ENCODE measurements at places on chromosomes 1 and 21.

GRCh38 chr21:45164838-45165237 lies 90.5 kb downstream of the ADARB1 start:
- no peak for DNase-seq

DNA sequence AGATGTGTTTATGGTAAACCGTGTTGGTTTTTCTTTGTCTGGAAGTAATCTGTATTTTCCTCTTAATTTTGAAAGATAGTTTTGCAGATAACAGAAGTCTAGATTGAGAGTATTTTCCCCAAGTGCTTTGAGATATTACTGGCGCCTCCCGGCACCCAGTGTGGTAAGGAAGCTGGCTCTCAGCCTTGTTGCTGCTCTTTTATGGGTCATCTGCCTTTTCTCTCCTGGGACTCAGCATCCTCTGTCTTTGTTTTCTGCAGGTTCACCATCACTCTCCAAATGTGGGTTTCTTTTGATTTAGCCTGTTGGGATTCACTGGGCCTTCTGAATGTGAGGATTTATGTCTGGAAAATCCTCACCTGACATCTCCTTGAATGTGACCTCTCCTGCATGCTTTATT lies 37.4 kb downstream of the POFUT2 start:
- DNase-seq = no peak

- no peak for DNase-seq
Observed at GRCh38 chr1:3080053-3080955, 11.3 kb downstream of the PRDM16 start.

- DNase-seq = no peak
Observed at GRCh38 chr1:37560401-37561132, 3.8 kb downstream of the DNALI1 start.

DNA sequence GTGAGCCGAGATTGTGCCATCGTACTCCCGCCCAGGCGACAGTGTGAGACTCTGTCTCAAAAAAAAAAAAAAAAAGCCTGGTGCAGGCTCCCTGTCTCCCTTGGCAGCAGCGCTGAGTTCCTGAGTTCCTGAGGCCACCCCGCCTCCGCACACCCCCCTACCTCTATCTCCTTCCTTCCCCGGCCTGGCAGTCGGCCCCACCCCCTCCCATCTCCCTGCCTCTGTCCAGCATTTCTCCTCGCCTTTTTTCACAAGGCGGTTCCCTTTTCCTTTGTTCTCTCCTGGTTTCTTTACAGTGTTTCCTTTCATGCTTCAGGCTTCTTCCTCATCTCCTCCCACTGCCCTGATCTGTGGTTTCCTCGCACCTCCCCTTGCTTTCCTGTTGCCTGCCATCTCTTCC lies 2.7 kb downstream of the RORC start:
- DNase-seq = peak; percentile 95

DNA sequence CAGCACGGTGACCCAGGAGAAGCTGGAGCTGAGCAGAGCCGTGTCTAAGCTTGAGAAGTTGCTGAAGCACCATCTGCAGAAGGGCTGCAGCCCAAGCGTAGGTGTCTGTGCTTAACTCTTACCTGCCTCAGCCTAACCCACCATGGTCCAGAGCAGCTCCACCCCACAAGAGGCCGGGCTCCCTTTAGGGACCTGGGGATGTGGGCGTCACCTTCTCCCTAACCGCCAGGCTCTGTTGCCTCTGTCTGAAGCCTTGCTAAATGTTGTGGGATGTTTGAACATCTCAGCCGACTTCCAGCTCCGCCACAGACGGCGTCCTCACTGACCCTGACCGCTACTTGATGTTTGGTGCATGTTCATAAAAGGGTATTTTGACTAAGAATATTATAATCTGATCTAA lies 20.4 kb upstream of the DIP2A start:
- DNase-seq = no peak

GRCh38 chr21:44298301-44298700 lies 1.6 kb upstream of the PFKL start:
- DNase-seq = no peak

GRCh38 chr21:38504066-38504465 lies 5.8 kb upstream of the ERG start:
- no peak for DNase-seq

- no peak for DNase-seq
Observed at GRCh38 chr21:34571994-34572393, 42.9 kb downstream of the RCAN1 start.

DNA sequence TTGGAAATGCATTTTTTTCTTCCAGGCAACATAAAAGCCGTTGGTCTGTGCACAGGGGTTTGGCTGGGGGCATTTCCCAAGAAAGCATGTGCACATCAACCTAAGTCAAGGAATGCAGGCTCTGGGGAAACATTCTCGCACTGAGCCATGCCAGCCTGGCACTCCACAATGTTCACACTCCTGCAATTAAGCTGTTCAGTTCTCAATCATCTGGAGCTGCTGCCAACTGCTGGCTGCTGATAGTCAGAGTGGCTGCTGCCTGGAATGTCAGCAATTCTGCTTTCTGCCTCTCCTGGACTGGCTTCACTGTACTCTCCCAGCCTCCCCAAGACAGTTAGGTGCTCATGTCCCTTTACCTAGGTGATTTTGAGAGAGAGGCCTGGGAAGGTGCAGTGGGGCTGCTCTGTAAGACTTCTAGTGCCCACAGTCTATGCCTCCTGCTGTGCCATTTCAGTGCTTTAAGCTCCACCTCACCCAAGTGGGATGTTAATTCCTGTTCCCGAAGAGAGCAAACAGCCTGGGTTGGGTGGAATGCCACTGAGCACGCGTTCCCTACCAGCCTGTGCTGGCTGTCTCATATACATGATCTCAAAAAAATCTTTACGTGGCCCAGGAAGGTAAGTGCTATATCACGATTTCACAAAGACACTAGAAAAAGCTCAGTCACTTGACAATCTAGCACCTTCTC lies 131.7 kb downstream of the BRINP2 start:
- no peak for DNase-seq

GRCh38 chr1:238063454-238063853 lies 172.7 kb upstream of the ZP4 start:
- DNase-seq = no peak

- DNase-seq = no peak
Observed at GRCh38 chr1:26791626-26792025, 3.9 kb downstream of the PIGV start.

DNA sequence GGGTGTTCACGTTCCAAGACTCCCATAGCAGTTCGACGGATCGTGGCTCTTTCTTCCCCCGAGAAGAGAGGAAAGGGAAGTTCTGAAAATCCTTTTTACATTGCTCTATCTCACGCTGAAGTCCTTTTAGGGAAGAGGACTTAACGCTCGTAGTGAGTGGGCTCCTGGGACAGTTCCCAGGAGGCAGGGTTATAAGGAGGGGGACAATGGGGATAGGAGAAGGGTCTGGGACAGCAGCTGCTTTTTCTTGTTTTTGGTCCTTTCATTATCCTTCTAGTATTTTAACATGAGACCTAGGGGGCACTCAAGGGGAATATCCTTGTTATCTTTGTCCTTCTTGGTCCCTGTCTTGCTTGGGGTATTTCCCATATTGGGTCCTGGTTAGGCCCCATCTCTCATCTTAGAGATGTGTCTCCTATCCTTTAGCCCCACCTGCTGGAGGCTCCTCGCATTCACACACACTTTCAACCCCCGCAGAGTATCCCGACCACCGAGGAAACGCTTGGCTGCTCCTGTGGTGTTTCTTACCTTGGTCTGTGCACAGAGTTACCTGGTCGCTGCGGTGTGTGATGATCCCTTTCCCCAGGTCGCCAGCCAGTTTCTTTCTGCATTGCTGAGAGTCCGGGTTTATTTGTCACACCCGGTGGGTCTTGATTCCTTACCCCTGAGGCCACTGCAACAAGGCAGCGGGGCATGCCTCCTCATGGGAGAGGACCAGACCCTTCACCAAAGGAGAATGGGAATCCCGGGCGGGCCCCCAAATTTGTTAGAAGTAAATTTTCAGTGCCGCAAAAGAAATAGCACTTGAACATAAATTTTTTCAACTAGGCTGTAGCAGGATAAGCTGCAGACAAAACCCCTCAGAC lies 29.7 kb downstream of the SCCPDH start:
- peak; percentile 42 for DNase-seq

GRCh38 chr1:172450524-172450885 lies 6.6 kb upstream of the PIGC start:
- no peak for DNase-seq

DNA sequence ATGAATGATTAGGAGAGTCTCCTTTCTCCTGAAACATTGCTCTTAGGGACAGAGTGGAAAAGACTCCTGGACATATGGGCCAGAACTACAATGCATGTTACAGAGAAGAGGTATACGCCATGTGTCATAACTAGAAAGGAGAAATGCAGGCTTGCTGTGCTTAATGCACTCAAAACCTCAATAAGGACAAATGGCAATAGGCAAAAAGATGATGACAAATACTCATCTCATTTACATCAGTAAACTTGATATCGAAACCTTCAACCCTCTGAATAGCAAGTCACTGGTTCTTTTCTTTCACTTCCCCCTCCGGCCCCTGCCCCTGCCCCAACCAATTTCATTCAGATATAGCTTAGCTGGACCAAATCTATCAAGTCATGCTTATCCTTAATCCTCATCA lies 1.9 kb upstream of the GPR88 start:
- DNase-seq = no peak

DNA sequence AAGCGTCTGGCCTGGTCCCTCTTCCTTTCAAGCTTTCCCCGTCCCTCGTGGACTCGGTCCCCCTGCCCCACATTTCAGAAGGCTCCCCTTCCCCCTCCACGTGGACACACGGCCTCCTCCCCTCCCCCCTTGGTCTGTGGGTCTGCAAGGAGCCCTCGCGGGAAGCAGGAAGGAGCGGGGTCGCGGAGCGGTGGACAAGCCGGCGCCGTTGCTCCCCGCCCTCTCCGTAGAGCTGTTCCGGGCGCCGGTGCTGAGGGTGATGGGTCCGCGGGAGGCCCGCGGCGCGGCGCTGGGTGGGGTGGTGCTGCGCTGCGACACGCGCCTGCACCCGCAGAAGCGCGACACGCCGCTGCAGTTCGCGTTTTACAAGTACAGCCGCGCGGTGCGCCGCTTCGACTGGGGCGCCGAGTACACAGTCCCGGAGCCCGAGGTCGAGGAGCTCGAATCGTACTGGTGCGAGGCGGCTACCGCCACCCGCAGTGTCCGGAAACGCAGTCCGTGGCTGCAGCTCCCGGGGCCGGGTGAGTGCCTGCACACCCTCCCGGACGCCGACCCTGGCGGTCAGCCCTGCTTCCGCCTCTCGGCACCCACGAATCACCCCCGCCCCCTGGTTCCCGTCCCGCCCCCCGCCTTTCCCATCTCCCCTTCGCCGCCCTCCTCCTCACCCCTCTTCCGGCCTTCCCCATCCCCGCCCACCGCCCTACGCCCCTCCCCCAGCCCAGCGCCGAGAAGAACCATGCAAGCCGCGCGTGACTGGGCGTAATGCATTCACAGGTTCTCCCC lies 5.3 kb downstream of the FCRLB start:
- peak; percentile 89 for DNase-seq

DNA sequence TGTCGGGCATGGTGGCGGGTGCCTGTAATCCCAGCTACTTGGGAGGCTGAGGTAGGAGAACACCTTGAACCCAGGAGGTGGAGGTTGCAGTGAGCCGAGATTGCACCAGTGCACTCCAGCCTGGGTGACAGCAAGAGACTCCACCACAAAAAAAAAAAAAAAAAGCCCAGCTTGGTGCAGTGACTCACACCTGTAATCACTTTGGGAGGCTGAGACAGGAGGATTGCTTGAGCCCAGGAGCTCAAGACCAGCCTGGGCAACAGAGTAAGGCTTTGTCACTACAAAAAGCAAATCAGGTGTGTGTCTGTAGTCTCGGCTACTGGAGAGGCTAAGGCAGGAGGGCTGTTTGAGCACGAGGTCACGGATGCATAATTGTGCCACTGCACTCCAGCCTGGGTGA lies 5.0 kb upstream of the H6PD start:
- DNase-seq = no peak

DNA sequence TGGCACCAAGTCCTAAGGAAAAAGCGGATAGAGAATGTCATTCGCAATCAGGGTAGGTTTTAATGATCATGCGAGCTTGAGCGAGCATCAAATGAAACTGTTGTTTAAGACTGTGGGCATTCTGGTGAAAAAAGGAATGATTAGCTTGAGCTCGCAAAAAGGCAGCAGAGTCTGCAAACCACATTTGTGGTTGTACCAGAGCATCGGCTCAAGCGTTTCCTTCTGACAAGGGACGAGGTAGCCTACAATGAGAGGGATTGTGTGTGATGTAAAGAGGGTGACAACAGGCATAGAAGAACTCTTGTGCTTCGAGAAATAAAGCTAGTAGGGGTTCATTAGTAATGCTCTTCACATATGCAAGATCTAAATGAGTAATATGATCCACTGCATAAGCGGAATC lies 11.1 kb upstream of the CD48 start:
- DNase-seq = no peak

DNA sequence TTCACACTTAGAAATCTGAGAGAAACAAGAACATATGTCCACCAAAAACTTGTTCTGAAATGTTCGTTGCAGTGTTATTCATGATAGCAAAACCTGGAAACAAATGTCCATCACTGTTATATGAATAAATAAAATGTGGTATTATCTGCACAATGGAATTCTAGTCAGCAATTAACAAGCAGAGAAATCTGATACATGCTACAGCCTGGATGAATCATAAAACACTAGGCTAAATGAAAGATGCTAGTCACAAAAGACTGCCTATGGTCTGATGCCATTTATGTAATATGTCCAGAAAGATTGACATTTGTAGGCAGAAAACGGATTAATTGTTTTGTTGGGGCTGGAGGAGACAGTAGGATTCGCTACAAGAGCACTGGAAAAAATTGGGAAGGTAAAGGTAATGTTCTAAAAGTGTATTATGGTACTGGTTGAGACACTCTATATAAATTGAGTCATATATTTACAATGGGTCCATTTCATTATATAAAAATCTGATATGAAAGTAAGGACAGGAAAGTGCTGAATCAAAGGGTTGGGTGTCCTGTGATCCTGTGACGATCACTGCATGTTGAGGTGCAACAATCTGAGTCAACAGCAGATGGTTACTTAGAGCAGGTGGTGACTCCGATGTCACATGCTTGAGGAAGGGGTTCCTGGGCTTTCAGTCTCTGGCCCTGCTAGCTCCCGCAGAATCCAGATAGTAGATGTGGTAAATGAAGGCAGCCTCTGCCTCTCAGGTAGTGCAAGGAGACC lies 102.1 kb upstream of the NBPF4 start:
- peak; percentile 33 for DNase-seq

DNA sequence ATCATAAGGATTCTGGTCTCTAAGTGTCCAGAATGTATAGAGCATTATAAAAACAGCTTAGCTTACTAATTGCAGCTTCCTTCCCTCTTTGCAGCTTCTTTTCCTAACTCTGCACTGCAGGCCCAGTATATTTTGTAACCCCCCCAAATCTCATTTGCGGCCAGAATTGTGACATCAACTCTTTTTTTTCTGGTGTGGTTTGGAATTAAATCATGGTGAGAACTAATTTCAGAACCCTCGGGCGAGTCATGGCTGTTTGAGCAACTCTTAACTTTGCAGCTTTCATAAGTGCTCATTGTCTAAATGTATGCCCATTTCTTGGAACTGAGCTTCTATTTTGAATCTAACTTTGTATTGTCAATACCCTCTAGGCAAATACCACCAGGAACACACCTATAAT lies 187.4 kb downstream of the CYYR1 start:
- DNase-seq = no peak

DNA sequence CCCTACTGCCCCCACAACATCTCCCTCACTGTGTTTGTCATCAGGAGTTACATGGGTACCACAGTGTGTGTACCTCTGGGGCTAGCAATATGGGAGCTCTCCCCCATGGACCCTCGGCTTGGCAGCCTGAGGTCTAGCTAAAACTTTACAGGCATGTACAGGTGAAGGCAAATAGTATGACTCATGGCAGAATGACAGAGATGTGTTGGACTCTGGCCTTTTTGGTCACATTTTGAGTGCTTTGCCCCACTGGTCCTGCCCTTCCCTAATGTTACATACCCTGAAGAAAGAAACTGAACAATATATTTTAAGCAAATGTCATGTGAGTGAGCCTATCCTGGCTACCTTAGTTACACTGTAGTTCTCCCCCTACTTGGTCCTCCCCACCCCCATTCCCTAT lies 124.0 kb downstream of the NGF start:
- DNase-seq = no peak

Measured in COLO829 (cell line).